SJSA1 (cell line): ENCODE measurements at places on chromosomes 16 and 17.

DNA sequence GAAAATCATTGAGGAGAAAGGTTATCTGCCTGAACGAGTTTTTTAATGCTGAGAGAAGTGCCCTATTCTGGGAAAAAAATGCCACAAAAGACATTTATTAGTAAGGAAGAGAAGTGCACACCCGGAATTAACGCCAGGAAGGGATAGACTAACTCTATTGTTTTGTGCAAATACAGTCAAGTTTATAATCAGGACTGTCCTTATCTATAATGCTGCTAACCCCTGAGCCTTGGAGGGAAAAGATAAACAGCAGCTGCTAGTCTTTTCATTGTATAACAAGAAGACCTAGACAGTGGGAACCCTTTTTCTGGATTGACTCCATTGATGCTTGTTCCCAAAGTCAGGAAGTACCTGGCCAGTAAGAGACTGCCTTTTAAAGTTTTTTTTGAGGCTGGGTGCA lies 26.5 kb downstream of the BCAS3 start:
- no peak for DNase-seq

DNA sequence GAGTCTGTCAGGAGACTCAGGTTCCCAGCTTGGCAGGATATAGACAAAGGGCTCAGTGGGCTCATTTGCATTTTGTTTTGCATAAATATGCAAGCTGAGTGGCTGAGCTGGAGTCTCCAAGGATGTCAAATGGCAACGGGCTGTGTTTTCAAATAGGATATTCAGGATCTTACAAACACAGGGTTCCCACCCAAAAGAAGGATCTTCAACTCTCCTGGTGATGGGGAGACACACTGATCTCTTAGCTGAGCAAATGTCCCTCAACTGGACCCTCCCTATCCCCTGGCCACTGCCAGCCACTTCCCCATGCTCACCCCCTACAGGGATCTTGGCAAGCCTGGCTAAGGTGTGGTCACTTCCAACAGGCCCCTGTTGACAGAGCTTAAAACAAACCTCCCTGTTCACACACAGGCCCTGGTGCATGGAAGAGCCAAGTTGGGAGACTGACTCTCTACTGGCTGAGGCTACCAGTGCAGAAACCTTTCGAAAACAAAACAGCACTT lies 61.6 kb downstream of the SOX9 start:
- DNase-seq = no peak

DNA sequence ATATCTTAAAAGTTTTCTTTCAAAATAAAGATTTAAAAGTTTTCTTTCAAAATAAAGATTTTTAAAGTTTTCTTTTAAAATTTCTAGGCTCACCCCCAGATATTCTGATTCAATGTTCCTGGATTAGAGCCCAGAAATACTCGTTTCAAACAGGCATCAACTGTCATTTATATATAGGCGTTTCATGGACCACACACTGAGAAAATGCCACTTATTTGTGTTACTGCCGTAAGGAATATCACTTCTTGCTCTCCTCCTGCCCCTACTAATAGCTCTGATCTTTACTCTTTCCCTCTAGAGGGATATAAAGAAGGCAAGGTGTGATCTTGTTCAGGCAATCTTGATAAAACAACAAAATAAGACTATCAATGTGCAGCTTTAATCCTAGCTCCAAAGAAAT lies 1324.1 kb downstream of the CDH8 start:
- no peak for DNase-seq

GRCh38 chr16:11670171-11671131 lies 2.2 kb downstream of the SNN start:
- no peak for DNase-seq

GRCh38 chr17:72687886-72688285 lies 404.6 kb downstream of the SLC39A11 start:
- DNase-seq = no peak
